Hematopoietic multipotent progenitor cell (in vitro differentiated cells): ENCODE measurements at places on chromosomes 16 and 17. TPM values are rescaled to one million over a fixed set of nuclear protein-coding genes. Genes with fewer than 3 reads are reported as not detected.

GRCh38 chr16:70432356-70432722 is 6.6 kb downstream of the ST3GAL2 start:
- no peak for DNase-seq

- no peak for DNase-seq
Observed at GRCh38 chr17:59381716-59382570, 50.5 kb downstream of the YPEL2 start.

- no peak for DNase-seq
Observed at GRCh38 chr16:56658327-56658875, 642 bp downstream of the MT1F start.

DNA sequence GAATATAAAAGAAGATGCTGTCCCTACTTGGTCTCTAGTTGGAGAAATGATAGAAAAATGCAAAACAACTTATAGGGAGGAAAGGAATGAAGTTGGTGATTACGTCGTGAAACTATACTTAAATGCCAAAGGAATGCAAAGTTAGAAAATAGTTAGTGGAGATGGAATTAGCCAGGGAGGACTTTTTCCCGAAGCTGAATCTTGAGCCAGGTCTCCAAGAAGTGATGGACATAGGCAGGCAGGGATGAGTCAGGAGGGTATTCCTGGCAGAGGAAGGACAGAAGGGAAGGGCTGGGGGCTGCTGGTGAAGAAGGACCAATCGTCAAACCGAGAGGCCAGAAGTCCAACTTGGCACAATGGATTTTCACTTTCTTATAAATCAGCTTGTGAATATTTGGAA is 1.8 kb downstream of the SNTB2 start:
- no peak for DNase-seq

The TBC1D26 gene
- total RNA-seq: not detected

DNA sequence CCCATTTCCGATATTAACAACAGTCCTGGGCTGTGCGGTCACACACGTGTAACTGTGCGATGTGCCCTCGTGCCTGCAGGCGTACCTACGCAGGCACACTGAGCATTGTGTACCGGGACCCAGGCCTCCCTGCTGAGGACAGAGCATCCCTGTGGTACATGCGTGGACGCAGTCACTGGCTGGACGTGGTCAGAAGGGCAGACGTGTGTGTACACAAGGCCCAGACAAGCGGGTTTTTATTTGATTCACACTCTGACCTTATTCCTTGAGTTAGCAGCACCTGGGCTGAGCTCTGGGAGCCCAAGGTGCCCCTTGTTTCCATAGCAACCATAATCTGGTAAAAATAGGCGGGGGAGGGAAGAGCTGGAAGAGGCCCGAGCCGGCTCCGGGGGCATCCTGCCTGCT is 19.5 kb downstream of the RAP1GAP2 start:
- no peak for DNase-seq

The CSH1 gene
- total RNA-seq: not detected

DNA sequence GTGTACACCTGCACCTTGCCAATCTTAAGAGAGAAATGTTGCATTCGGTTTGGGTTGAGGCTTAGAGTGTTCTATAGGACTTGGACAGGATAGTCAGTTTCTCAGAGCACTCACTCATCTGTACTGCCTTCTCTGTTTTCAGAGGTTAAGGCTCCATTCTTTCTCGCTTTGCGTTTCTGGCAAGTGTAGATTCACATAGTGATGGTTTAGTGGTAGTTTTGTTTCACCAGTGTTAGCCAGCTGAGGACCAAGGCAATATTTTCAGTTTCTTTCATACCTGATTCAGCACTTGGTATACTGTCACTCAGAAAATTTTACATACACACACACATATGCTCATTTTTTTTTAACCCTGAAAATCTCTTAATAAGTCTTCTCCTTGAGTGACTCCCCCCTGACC is 1.3 kb downstream of the ATXN1L start:
- DNase-seq: no peak

The NEUROD2 gene
- total RNA-seq: not detected

The HEATR9 gene
- total RNA-seq: not detected

The ASGR2 gene
- total RNA-seq: 0.54 TPM

- DNase-seq: no peak
Observed at GRCh38 chr17:74464730-74465377, 1.6 kb upstream of the CD300A start.

The TNRC6C gene
- 11.6 TPM for total RNA-seq

- no peak for DNase-seq
Observed at GRCh38 chr17:9875441-9875840, 29.6 kb downstream of the RCVRN start.

The APOBR gene
- total RNA-seq: 2.7 TPM

The FAM171A2 gene
- total RNA-seq: 9.2 TPM

- no peak for DNase-seq
Observed at GRCh38 chr16:87821376-87822107, 47.8 kb downstream of the SLC7A5 start.

GRCh38 chr16:47880653-47881052 is 275.1 kb downstream of the ABCC12 start:
- no peak for DNase-seq

- no peak for DNase-seq
Observed at GRCh38 chr16:10849736-10850477, 27.1 kb upstream of the CIITA start.

The CDRT15 gene
- total RNA-seq: not detected

DNA sequence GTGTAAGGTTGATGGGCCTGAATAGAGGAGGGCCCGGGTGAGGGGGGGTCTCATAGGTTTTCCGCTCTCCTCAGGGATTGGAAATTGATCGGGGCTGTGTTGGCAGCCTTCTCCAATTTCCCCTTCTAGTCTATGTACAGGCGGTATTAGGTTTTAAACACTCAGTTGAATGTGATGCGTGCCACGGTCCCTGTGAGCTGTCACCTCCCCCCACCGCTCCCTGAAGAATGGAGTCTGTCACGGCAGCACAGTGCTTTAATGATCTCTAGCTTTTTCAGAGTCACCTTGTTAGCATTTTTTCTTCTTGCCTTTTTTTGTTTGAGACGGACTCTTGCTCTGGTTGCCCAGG is 800 bp downstream of the COX4I1 start:
- no peak for DNase-seq

GRCh38 chr16:27906883-27907282 is 156.6 kb downstream of the GSG1L start:
- no peak for DNase-seq

GRCh38 chr17:49618028-49618611 is 42.4 kb downstream of the NXPH3 start:
- no peak for DNase-seq

DNA sequence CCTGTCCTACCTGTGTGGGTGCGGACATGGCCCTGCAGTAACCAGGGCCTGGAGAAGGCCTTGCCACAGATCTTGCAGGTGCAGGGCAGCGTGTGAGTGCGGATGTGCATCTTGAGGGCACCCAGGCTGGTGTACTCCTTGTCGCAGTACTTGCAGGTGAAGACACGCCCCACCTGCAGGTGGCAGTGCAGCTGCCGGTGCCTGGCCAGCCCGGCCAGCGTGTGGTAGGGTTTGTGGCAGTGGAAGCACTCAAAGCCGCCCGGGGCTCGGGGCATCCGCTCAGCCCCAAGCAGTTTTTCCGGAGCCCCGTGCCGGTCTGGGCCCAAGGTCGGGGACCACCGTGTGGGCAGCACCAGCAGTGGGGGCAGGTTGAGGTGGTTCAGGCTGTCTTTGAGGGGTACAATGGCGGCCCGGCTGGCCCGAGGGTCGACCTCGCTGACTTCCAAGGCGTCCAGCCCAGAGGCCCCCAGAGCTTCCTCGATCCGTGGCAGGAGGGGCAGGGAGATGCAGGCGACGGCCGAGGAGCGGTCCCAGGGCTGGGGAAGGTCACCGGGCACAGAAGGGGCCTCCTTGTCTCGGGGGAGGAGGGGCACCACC is 5.1 kb downstream of the SNAI3 start:
- peak; percentile 47 for DNase-seq

GRCh38 chr17:48882272-48882671 is 10.3 kb upstream of the ATP5MC1 start:
- no peak for DNase-seq

DNA sequence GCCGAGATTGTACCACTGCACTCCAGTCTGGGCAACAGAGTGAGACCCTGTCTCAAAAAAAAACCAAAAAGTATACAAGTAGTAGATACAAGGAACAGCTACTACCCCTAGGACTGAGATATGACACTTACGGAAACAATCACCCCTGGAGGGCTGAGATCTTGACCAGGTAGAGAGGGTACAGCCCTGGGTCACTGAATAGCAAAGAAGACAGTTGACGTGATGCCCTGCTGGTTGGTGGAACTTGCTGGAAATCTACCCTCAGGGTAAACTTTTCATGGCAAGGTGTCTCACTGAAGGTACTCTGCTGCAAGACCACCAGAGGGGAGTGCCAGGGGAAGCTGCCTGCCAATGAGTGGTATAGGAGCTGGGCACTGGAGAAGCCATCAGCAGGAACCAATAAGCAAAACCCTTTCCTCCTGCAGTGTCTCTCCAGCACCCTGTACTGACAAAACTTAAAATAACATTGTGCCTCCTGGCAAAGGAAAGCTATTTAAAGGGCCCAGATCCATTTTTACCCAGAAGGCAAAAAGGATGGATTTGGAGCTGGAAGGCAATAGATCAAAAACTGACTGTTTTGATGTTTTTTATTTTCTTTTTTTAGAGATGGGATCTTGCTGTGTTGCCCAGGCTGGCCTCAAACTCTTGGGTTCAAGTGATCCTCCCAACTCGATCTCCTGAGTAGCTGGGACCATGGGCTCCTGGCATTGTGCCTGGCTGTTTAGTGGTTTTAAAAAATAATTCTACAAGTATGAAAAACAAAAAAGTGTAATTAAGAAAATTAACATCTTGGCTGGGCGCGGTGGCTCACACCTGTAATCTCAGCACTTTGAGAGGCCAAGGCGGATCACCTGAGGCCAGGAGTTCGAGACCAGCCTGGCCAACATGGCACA is 11.3 kb upstream of the PDXDC1 start:
- no peak for DNase-seq

DNA sequence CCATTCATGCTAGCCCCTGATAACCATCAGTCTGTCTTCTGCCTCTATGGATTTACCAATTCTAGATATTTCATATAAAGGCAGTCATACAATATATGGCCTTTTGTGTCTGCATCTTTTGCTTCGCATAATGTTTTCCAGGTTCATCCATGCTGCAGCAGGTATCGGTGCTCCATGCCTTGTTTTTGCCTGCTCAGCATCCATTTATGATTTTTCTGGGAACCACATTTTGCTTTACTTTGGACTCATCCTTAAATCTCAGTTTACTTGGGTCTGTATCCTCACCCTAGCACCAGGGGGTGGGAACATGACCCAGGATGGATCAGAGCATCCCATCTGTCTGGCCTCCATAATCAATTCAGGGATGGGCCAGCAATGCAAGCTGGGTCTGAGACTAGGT is 325.7 kb downstream of the XYLT1 start:
- no peak for DNase-seq

GRCh38 chr16:49464877-49465504 is 91.4 kb downstream of the C16orf78 start:
- peak; percentile 50 for DNase-seq

- no peak for DNase-seq
Observed at GRCh38 chr17:73308017-73308823, 3.6 kb downstream of the CDC42EP4 start.

DNA sequence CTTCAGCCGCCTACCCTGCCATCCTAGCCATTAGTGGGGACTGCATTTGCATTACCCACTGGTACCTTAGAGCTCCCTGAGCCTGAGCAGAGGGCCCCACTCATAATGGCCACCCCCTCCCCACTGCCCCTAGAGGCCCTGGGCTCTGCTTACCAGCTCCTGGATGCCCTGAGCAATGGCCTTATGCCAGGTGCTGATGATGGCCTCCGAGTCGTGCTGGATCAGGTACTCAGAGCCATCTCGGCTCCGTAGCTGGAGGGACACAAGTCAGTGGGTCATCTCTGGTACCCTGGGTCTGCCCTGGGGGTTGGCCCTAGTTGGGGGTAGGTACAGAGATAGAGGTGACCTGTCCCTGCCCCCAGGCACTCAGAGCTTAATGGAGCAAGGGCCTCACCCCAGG is 34.9 kb downstream of the ARHGAP27 start:
- DNase-seq: no peak

GRCh38 chr17:38572669-38573365 is 32.9 kb downstream of the SRCIN1 start:
- DNase-seq: no peak

DNA sequence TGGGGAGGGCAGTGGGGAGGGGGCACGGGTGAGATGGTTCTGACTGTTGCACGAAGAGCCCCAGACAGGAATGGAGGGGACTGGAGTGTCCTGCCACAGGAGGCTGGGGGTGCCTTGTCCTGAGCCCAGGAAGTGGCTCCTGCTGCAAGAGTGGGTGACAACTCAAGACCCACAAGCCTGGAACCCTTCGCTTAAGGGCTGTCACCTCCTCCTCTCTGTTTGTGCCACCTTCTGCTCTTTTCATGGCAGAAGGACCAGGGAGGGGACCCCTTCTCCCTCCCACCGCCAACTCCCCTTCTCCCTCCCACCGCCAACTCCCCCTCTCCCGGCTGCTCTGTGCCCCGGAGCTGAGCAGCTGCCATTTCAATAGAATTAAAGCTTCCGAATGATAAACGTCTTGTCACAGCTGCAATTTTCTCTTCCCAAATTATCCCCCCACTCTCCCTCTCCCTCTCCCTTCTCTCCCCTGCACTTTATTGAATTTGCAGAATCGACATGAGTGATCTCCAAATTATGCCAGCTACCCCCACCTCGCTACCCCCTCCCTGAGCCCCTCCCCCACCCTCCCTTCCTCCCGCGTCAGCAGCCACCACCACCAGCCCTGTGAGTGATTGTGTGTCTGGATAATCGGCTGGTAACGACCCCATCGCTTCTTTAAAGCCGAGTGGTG is 13.7 kb downstream of the GJD3 start:
- DNase-seq: no peak

- DNase-seq: no peak
Observed at GRCh38 chr16:6482696-6483468, 849.8 kb upstream of the RBFOX1 start.

DNA sequence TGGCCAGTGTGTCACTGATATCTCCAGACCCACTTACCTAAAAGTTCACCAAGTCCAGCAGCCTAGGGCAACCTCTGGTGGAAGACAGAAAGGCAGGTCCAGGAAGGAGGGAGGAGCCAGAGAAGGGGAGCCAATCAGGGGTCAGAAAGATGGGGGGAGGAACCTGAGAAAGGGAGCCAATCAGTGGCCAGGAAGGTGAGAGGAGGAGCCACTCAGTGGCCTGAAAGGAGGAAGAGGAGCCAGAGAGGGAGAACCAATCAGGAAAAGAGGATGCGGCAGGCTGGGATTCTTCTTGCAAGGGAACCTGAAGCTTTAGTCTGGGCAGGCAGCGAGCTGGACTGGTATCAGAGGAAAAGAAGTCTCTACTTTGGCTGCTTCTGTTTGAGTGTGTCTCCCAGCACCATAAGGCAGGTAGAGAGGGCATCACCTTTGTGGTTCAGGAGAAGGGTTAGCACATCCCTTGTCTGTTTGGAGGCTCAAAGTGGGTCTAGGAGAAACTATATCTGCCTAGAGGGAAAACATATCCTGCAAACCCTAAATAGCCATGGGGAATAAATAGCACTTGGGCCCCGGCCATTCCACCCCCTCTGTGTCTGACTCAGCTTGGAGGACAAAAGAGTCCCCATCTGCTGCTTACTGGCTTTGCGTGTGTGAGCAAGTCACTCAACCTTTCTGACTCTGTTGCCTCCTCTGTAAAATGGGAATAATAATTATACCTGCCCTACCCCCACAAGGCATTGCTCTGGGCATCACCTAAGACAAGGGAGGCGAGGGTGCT is 43.4 kb upstream of the CRHR1 start:
- no peak for DNase-seq

The NPIPA3 gene
- 0.27 TPM for total RNA-seq

The DRC3 gene
- total RNA-seq: 1.3 TPM
